Esophagus mucosa (tissue), 1 donor: ENCODE measurements at places on chromosomes 6 and 20. TPM values are rescaled to one million over a fixed set of nuclear protein-coding genes. Genes with fewer than 3 reads are reported as not detected.

The DDX43 gene
- total RNA-seq = 0.56 TPM

The MUCL3 gene
- total RNA-seq = 1.00 TPM

The NCOA5 gene
- 14.3 TPM for total RNA-seq

The OR2J3 gene
- not detected for total RNA-seq

The CLPSL2 gene
- total RNA-seq = not detected

The GZF1 gene
- 3.6 TPM for total RNA-seq

The BPIFA2 gene
- not detected for total RNA-seq

The KCTD20 gene
- total RNA-seq = 23.1 TPM

The MOG gene
- not detected for total RNA-seq

The FOXO3 gene
- total RNA-seq = 29.3 TPM

The HDAC2 gene
- total RNA-seq = 51.4 TPM

The PTK7 gene
- total RNA-seq = 37.3 TPM

The ROS1 gene
- total RNA-seq = 0.04 TPM

The CST4 gene
- not detected for total RNA-seq

The TREM2 gene
- total RNA-seq = 1.7 TPM

The SLC17A3 gene
- total RNA-seq = not detected

The C6orf163 gene
- 1.1 TPM for total RNA-seq

The LSM14B gene
- total RNA-seq = 28.7 TPM

The PNPLA1 gene
- total RNA-seq = 0.20 TPM

The DNMT3B gene
- 0.84 TPM for total RNA-seq

The DCDC2 gene
- not detected for total RNA-seq

The THBS2 gene
- total RNA-seq = 50.0 TPM

The DEF6 gene
- total RNA-seq = 27.3 TPM

The SLC22A3 gene
- 8.0 TPM for total RNA-seq

The SSTR4 gene
- total RNA-seq = not detected

The RAD21L1 gene
- total RNA-seq = not detected

The GPX5 gene
- not detected for total RNA-seq

The SLC17A2 gene
- total RNA-seq = not detected

The RGS17 gene
- 1.6 TPM for total RNA-seq

The FERMT1 gene
- total RNA-seq = 34.0 TPM

The BMP2 gene
- 3.5 TPM for total RNA-seq

The C4A gene
- total RNA-seq = 2.9 TPM

The SLC4A11 gene
- total RNA-seq = 20.0 TPM

The NKX2-4 gene
- total RNA-seq = not detected

The SLC17A1 gene
- total RNA-seq = not detected

The XKR7 gene
- total RNA-seq = not detected

The ZNF334 gene
- total RNA-seq = 2.0 TPM

The CCN5 gene
- 1.9 TPM for total RNA-seq

The PSMA7 gene
- total RNA-seq = 177 TPM

The BPIFA1 gene
- total RNA-seq = not detected

The KCNS1 gene
- 0.40 TPM for total RNA-seq

The RSPO3 gene
- total RNA-seq = 1.4 TPM

The ULBP2 gene
- total RNA-seq = 5.2 TPM

The BPIFB4 gene
- not detected for total RNA-seq
